Activated CD4-positive, alpha-beta T cell treated with anti-CD3 and anti-CD28 coated beads, Interleukin-2, amount 10 ng/mL, durations not matched to agents 7 days and 5 days (primary cell): ENCODE measurements at places on chromosomes 6 and 20. TPM values are rescaled to one million over a fixed set of nuclear protein-coding genes. Genes with fewer than 3 reads are reported as not detected.

DNA sequence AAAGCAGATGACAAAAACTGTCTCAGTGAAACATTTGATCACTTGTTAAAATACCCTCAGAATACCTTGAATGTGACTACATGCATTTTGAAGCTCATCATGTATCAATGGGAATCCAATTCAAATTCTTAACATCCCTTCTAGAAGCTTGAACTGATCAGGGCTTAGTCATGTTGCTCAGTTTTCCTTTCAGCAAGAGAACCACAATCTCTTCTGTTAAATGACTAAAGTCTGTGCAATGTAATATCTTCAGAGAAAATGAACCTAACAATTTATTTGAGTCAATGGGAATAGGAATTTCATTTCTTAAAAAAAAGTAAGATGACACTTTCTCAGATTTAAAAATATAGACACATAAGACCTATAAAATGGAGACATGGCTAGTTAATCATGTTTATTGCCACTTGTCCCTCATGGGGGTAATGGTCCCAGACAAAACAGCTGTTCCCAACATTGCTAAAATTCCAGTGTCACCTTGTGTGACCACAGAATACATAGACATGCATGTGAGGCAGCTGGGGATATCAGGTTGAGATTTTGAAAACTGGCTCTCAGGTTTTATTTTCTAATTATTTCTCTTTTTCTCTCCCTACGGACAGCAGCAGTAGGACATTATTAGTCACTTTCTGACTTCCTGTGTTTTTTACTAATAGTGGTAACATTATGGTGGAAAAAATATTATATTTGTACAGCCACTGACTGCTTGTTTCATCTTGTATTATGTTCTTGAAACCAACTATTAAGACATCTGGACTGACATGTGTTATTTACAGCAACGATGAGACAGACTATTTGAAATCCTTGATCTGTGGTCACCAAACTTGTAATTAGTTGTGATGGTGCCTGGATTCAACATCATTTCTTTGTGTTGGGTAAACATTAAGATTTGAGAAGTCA is 192.5 kb downstream of the COL9A1 start:
- DNase-seq = no peak
- peaks cover 6% of the 10 kb centered on the region for H3K27me3 ChIP-seq
- no peak overlapping the region for H3K4me3 ChIP-seq
- H3K36me3 ChIP-seq = no peaks in the 10 kb centered on the region
- no peaks in the 10 kb centered on the region for H3K4me1 ChIP-seq
- no peak overlapping the region for H3K27ac ChIP-seq

GRCh38 chr6:25301362-25301761 is 22.2 kb downstream of the CARMIL1 start:
- H3K4me1 ChIP-seq = peaks cover 6% of the 10 kb centered on the region
- H3K4me3 ChIP-seq = no peak overlapping the region
- H3K27ac ChIP-seq = no peak overlapping the region

DNA sequence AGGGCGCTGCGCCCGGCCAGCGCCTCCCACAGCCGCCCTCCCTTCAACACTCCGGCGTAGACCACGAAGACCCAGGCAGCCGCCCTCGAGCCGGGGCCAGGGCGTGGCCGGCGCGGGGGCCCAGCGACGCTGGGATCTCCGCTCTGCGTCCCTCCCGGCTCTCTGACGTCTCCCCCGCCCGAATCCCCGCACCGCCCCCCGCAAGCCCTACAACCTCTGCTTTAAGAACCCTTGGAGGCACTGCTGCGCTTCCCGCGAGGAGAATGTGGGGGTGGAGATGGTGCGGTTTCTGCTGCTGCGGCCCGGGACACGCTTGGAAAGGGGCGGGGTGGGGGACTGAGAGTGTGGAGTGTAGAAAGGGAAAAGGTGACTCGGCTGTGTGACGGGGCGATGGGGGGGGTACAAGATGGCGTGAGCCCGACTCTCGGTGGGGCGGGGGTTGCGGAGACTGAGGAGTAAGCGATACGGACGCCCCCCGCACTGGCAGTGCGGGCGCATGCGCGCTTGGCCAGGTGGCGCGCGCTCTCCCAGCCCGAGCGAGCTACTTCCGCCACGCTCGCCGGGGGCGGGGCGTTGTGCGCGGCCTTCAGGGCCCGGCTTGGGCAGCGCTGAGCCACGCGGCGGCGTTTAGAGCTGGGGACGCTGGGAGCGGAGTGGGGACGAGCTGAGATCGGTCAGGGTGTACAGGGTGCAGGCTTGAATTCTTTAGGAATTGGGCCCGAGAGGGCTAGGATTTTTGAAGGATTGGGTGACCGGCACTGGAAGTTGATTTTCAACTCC is at the start of gene SUPT3H:
Gene SUPT3H, minus strand, starts transcription at position 381 of the 780 bp plus-strand sequence.
- H3K4me3 ChIP-seq = peak within 1 kb of the TSS; percentile 93
- DNase-seq = peak; percentile 87
- H3K36me3 ChIP-seq = no peaks in the 10 kb centered on the region
- no peaks in the 10 kb centered on the region for H3K27me3 ChIP-seq

GRCh38 chr6:62324834-62325233 is 38.8 kb upstream of the KHDRBS2 start:
- H3K4me1 ChIP-seq = no peaks in the 10 kb centered on the region
- no peak overlapping the region for H3K27ac ChIP-seq

DNA sequence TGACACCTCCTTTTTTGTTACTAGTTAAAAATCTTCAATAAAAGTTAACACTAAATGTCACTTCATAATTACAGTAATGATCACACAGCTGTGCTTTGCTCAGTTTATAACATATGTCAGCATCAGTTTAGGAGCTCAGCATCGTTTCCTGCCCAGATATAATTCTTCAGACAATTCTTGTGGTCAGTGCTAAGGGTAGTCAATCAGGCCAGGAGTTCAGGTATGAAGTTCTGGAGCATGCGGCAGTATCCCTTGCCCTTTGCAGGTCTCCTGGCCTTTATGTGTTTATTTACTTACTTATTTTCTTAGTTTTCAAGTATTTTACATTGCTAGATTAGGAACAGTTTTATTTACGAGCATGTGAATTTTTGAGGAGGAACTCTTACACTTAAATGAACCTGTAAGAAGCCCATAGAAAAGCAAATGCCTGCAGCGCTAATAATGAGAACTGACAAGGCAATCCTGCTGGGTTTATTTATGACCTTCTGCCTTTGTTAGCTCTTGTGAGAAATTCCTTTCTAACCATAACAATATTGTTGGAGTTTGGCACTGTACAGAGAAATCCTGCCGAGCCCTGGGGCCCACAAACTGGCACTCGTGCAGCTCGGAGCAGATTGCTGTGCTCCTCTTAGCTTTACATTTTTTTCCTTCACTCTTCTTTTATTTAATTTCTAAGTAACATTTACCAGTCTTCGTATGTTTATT is 252.8 kb downstream of the TMEM242 start:
- H3K27me3 ChIP-seq = no peaks in the 10 kb centered on the region
- H3K4me3 ChIP-seq = no peak overlapping the region
- H3K36me3 ChIP-seq = peaks cover 13% of the 10 kb centered on the region
- no peak for DNase-seq

- no peaks in the 10 kb centered on the region for H3K4me1 ChIP-seq
- no peak for DNase-seq
- H3K36me3 ChIP-seq = no peaks in the 10 kb centered on the region
- H3K27ac ChIP-seq = no peak overlapping the region
- H3K27me3 ChIP-seq = peaks cover 1% of the 10 kb centered on the region
These were observed 164.9 kb downstream of the ARHGAP18 start for GRCh38 chr6:129544892-129545612.

Gene EYS
- not detected for total RNA-seq

DNA sequence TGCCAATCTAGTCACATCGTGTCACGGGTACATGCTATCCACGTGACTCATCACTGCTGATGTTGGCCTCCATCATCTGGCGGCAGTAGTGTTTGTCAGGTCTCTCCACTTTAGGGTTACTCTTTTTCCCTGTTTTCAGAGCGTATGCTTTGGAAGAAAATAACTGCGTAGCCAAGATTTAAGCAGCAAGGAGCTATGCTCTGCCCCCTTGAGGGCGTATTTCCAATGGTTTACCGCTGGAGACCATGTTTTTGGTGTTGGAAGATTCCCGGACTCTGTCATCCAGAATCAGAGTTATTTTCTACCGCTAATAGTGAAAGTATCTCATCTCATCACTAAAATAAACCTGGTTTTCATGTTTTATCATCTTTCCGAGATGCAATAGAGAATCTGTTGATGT is 306.5 kb downstream of the C6orf118 start:
- DNase-seq = no peak
- H3K4me3 ChIP-seq = no peak overlapping the region
- H3K4me1 ChIP-seq = no peaks in the 10 kb centered on the region

Gene PBOV1
- not detected for total RNA-seq

Gene RGS17
- not detected for total RNA-seq

DNA sequence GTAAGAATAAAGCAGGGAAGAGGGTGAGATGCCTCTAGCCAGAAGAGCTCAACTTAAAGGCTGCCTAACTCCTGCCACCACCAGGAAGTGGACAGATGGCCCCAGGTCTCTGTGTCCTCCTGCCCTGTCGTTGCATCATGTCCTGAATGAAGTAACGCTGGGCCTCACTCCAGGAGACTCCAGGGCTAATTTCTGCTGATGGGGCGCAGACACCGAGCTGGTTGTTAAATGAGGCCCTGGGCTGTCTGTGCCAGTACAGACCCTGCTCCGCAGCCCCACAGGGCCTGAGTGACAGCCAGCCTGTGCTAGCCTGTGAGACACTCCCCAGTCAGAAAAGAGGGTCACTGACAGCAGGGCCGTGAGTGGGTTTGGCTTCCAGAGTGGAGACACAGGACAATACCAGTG is 6.5 kb downstream of the IP6K3 start:
- no peak overlapping the region for H3K27ac ChIP-seq
- DNase-seq = no peak
- no peaks in the 10 kb centered on the region for H3K36me3 ChIP-seq
- H3K4me1 ChIP-seq = no peaks in the 10 kb centered on the region
- no peak overlapping the region for H3K4me3 ChIP-seq
- H3K27me3 ChIP-seq = peaks cover 7% of the 10 kb centered on the region

DNA sequence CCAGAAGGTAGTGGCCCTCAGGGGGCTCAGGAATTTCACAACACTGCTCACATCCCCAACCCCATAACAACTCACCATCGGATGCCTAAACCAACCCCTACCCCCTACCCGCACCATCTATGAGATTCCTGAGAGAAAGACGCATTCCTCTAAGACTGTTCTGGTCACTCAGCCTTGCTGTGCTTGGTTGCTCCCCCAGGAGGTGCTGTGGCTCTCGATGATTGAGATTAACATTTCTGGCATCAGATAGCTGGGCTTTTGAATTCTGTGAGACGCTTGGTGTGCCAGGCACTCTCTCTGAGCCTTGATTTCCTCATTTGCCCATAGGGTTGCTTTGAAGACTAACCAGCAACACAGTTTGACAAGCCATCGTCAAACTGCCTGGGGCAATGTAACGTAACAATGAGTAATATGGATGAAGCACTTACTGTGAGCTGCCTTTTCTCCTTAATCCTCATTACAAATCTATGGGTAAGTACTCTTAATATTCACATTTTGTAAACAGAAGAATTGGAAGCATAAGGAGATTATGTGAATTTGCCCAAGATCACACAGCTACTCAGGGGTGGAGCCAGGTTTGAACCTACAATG is 978 bp downstream of the WFDC6 start:
- H3K27me3 ChIP-seq = peaks cover 14% of the 10 kb centered on the region
- H3K36me3 ChIP-seq = no peaks in the 10 kb centered on the region
- no peak for DNase-seq
- no peak overlapping the region for H3K4me3 ChIP-seq
- H3K27ac ChIP-seq = no peak overlapping the region
- no peaks in the 10 kb centered on the region for H3K4me1 ChIP-seq

Gene CST1
- total RNA-seq = not detected

Gene MYLK2
- 0.87 TPM for total RNA-seq

DNA sequence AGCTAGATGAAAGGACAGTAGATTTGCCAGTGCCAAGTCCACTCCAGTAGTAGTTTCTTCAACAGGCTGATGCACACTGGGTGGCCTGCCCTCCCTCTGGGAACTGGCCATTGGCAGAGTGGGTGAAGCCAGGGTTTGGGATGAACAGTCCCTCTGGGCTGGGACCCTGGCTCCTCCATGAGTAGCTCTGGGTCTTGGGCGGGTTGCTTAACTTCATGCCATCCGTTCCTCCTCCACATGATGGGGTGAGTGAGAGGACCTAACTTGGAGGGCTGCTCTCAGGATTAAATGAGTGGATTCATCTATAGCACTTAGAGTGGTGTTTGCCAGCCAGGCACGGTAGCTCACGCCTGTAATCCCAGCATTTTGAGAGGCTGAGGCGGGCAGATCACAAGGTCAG is 47.2 kb downstream of the PLAGL2 start:
- no peak overlapping the region for H3K27ac ChIP-seq
- H3K4me3 ChIP-seq = no peak overlapping the region
- DNase-seq = no peak
- no peaks in the 10 kb centered on the region for H3K27me3 ChIP-seq
- H3K36me3 ChIP-seq = peaks cover 41% of the 10 kb centered on the region
- no peaks in the 10 kb centered on the region for H3K4me1 ChIP-seq

- peaks cover 17% of the 10 kb centered on the region for H3K4me1 ChIP-seq
- H3K4me3 ChIP-seq = peak overlapping the region; percentile 64
- H3K27me3 ChIP-seq = peaks cover 16% of the 10 kb centered on the region
- H3K27ac ChIP-seq = no peak overlapping the region
These were observed 155.9 kb downstream of the NRN1 start for GRCh38 chr6:5850848-5851255.
